Temporal lobe (tissue), 4 donors: ENCODE measurements at places on chromosomes 1 and 21. TPM values are rescaled to one million over a fixed set of nuclear protein-coding genes. Genes with fewer than 3 reads are reported as not detected.

RNU1-3 gene
- 73,230 TPM for total RNA-seq

OR2L2 gene
- under 0.01 TPM for total RNA-seq

OR2L3 gene
- total RNA-seq: 0.25 TPM

SYTL1 gene
- total RNA-seq: 0.25 TPM

PTAFR gene
- total RNA-seq: 0.74 TPM

OR2T12 gene
- not detected for total RNA-seq

AMPD1 gene
- not detected for total RNA-seq

SFN gene
- not detected for total RNA-seq

TNFSF4 gene
- 0.74 TPM for total RNA-seq
